Mesothelial cell of epicardium (in vitro differentiated cells): ENCODE measurements at places on chromosomes 2 and 18. TPM values are rescaled to one million over a fixed set of nuclear protein-coding genes. Genes with fewer than 3 reads are reported as not detected.

Gene CD207
- total RNA-seq, result not detected in 3 replicates

Gene EFR3B
- total RNA-seq, result 14.4 to 16.7 TPM (median 15.4 TPM) in 3 replicates

DNA sequence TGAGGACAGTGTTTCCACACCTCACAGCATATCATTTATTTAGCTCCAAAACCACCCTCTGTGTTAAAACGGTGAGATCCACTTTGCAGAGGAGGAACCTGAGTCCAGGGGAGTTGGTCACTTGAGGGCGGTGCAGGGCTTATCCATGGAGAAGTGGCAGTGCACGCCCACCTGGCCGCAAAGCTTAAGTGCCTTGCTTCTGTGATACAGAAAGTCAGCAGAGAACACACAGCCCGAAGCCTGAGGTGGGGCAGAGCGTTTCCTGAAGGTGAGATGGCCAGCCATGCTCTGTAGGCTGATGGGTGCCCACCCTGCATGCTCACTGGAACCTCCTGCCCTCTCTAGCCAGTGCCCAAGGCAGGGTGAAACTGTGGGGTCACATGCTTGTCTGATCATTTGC, 87.3 kb downstream of the SH3RF3 start:
- no peak for DNase-seq

- DNase-seq, result no peak
These were observed 1.6 kb downstream of the LRATD1 start for GRCh38 chr2:14634182-14634488.

GRCh38 chr2:232418056-232418455, 11.4 kb downstream of the ALPG start:
- no peak for DNase-seq

DNA sequence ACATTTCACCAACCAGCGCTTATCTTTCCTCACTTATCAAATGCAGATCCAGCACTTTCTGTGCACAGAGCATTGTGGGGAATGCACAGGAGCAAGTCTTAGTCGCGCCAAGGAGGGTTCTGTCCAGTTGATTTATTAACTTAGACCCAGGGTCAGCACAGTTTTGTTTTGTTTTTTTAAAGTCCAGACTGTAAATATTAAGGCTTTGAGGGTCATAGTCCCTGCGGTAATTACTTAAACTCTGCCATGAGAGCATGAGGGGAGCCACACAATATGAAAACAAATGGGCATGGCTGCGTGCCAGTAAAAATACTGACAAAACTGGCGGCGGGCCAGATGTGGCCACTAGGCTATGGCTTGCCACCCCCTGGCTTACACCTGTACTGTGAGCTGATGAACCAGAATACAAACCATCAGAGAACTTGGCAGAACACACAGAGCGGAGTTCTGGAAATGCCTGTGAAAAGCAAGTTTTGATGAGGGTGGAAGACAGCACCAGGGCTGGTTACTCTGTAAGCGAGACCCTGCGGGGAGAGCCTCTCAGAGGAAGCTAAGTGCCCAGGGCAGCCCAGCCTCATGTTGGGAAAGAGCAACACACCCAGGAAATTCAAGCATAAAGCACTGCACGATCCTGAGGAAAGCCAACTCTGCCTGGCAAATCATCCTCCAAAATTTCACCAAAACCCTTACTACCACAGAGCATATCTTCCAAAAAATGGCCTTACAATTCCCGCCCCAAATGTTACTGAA, 43.6 kb downstream of the L3MBTL4 start:
- no peak for DNase-seq

Gene ANKRD62
- total RNA-seq, result not detected in 3 replicates

- DNase-seq, result no peak
These were observed 12.1 kb upstream of the SRSF7 start for GRCh38 chr2:38763228-38763627.

Gene RTP5
- total RNA-seq, result not detected in 3 replicates

GRCh38 chr18:79682894-79683625, 3.5 kb downstream of the CTDP1 start:
- no peak for DNase-seq

DNA sequence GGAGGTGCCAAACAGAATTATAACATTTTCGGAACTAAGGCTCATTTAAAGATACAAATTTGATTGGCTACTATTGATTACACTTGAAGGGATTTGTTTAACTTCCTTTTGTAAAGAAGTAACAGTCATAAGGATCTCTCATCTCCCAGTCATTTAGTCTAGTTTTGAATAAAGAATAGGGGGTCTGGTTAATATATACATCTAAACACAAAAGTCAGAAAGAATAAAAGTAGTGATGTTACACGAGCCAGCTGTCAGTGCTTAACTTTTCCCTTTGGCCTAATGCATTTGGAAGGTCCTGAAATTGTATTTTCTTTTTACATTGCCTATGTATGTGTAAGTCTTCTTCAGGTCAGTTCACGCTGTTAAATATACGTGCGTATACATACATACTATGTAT, 8.1 kb downstream of the SEPTIN2 start:
- no peak for DNase-seq

Gene REG3A
- total RNA-seq, result not detected in 3 replicates

Gene DQX1
- 0.16 to 0.42 TPM (median 0.29 TPM) in 3 replicates for total RNA-seq

DNA sequence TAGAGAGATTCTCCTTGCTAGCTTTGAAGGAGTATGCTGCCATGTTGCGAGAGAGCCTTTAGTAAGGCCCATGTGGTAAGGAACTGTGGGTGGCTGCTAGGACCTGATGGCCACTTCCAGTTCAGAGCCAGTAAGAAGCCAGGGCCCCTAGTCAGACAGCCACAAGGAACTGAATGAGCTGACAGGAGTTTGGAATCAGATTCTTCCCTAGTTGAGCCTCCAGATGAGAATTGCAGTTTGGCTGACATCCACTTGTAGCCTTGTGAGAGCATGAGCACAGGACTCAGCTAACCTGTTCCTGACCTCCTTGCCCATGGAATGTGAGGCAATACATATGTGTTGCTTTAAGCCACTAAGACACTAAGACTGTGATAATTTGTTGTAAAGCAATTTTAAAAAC, 1.2 kb upstream of the WDR7 start:
- DNase-seq, result no peak

DNA sequence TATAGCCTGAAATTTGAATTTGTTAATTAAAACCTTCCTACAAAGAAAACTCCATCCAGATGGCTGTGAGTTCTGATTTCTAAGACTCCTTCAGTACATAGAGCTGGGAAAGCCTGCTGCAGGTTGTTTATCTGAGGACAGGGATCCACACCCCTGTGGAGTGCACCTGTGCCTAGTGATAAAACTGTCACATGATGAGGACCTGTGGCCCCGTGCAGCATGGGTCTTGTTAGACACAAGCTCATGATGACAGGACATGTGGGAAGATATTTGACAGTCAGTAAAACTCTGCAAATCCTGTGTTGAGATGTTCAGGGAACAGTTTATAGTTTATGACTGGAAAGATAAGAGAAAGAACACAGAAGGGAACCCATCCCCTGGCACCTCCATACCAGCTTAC, 133.2 kb upstream of the TMEM18 start:
- no peak for DNase-seq
